Suppressor macrophage (primary cell): ENCODE measurements at places on chromosomes 7 and 10.
A peak's percentile ranks its signal among the peaks of the same experiment; 100 is the strongest.

DNA sequence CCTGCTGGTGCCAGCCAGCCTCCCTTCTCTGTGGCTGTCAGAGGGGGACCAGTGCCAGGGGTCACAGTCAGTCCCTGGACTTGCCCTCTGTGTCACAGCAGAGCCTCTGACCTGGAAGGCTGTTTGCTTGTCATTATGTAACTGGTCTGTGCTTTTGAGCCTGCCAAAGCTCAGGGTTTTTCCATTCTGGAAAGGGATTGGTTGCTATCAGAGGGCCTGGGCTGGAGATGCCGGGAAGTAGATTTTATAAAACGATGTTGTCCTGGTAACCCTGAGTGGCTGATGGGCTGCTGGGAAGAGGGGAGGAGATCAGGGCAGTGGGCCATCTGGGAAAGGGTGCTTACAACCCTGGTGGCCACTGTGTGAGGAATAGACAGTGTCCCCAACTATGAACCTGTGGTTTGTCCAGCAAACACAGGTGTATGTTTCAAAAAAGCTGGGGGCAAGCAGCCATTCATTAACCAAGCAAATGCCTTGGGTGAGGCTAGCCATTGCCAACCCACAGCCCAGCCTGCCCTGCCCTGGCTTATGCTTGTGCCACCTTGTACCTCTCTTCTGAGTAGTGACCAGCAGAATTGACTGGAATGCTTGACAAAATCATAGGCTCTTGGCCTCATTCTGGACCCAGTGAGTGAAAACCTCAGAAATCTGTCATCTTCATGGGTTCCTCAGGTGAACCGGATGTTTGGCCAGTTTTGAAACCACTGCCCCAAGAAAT, 21.6 kb downstream of the SFTPD start:
- DNase-seq: no peak

- DNase-seq: no peak
Observed at GRCh38 chr10:28082316-28082715, 83.4 kb upstream of the ODAD2 start.

GRCh38 chr10:113576852-113577251, 24.0 kb downstream of the HABP2 start:
- peak; percentile 31 for DNase-seq

- no peak for DNase-seq
Observed at GRCh38 chr10:43928425-43928968, 279.8 kb upstream of the ZNF32 start.

- peak; percentile 79 for DNase-seq
Observed at GRCh38 chr10:73865459-73866442, 8.6 kb downstream of the CAMK2G start.

DNA sequence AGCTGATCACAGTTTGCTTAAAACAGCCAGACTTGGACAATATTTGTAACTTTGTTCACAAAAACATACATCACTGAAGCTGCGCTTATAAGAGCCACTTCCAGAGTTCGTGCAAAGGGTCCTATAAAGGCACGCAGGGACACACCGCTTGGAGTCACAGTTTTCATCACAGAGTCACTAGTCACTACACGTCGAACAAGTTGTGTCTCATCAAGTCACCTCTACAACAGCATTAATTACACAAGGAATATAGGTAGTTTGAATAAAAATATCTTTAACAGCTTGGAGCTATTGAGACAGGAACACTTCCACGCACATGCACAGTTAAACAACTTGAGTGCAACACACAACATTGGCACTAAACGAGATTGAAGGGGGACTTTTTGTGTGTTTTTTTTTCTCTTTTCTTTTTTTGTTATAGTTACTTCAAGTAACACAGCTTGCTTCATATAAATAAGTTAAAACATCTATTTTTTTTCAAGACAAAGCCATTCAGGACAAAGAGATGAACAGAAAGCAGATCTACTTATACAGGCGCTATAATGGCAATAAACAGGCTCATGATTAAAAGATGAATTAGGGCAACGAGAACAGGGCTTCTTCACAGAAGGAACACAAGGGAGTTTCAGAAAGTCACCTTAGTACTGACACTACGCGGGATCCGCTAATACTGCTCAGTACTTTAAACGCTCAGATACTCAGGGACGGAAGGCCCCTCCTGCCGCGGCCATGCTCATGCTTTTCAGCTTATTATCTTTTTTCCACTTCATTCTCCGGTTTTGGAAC, 2.2 kb downstream of the HOXA5 start:
- no peak for DNase-seq

DNA sequence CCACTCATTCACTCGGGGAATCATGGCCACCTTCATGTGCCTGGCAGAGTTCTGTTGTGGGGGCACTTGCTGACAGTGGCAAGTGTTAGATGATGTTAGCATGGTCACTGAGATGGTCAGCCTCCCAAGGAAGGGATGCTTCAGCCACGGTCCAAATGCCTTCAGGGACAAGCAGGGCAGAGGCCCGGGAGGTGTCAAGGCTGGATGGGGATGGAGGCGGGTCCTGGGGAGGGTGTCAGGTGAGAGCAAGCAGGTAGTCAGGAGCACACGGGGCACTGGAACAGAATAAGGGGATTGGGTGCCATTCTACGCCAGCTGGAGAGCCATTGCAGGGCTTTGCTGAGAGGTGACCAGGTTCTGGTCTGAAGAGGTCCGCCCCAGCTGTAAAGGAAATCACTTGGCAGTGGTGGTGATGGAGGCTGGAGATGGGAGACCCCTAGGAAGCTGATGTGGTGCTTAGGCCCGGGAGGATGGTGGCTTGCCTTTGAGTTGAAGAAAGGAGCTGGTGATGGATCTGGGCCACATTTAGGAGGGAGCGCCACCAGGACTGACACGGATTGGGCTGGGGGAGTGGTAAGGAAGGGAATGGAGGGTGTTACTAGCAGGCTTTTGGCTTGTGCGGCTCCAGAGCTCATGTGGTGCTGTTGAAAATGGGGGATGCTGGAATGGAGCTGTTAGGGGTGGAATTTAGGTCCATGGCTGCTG, 24.1 kb downstream of the AGAP3 start:
- DNase-seq: no peak

DNA sequence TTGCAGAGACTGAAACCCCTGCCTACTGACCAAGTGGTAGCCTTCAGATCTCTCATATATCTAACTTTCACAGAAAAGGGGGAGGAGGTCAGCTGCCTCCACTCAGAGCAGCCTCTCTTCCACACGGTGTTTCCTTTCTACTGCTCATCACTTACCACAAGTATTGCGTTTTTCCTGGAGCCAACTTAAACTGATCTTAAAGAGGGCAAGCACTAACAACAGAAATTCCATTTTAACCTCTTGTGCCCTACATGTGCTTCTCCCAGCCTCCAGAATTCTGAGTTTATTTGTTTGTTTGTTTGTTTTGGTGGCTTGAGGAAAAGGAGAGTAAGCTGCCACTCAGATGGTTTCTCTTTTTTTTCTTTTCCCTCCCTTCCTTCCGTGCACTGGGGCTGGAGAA, 19.1 kb downstream of the SKIDA1 start:
- DNase-seq: no peak

DNA sequence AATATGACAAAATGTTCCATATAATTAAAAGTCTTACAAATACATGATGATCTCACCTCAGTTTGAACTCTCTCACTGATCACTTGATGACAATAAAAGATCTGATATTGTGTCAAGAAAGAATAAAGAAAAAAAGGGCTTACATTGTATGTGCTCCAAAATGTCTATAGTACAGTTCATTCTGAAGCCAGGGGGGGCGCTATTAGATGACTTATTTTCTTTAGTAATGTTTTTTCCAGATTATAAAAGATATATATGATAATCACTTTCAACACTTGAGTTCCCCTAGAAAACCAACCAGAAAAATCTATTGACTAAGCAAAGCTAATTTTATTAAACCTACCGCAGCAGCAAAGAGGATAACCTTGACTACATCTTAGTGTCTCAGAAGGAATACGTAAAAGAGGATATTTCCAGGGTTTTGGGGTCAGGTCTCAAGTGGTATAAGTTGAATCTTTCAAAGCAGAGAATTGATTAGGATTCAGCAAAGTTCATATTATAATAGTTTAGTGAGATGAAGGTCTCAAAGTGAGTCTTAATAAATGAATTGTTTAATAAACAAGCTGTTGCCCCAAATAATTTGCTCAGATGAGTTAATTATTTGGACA, 55.8 kb downstream of the PTN start:
- no peak for DNase-seq
